ENCODE measurements at places on chromosomes 6 and 20.

- DNase-seq = no peak
Measured at GRCh38 chr20:19070026-19070425, 142.4 kb upstream of the SLC24A3 start.

- no peak for DNase-seq
Measured at GRCh38 chr6:126804332-126805064, 314.0 kb upstream of the RSPO3 start.

- DNase-seq = no peak
Measured at GRCh38 chr6:52591832-52592231, 15.0 kb upstream of the TRAM2 start.

DNA sequence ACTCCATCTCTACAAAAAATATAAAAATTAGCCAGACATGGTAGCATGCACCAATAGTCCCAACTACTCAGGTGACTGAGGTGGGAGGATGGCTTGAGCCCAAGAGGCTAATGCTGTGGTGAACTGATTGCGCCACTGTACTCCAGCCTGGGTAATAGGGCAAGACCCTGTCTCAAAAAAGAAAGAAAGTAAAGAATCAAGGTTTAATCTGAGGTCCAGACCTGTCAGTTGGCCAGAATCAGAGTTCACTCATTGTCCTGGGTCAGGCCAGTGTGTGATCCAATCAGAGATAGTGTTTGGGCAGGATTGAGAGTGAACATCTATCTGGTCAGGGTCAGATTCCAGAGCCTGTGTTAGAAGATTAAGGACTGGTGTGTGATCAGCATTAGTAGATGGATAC lies 15.5 kb downstream of the TMEM63B start:
- DNase-seq = no peak

- DNase-seq = no peak
Measured at GRCh38 chr6:4668271-4669179, 107.7 kb upstream of the CDYL start.

GRCh38 chr6:158418501-158418900 lies 106.2 kb downstream of the TULP4 start:
- no peak for DNase-seq

DNA sequence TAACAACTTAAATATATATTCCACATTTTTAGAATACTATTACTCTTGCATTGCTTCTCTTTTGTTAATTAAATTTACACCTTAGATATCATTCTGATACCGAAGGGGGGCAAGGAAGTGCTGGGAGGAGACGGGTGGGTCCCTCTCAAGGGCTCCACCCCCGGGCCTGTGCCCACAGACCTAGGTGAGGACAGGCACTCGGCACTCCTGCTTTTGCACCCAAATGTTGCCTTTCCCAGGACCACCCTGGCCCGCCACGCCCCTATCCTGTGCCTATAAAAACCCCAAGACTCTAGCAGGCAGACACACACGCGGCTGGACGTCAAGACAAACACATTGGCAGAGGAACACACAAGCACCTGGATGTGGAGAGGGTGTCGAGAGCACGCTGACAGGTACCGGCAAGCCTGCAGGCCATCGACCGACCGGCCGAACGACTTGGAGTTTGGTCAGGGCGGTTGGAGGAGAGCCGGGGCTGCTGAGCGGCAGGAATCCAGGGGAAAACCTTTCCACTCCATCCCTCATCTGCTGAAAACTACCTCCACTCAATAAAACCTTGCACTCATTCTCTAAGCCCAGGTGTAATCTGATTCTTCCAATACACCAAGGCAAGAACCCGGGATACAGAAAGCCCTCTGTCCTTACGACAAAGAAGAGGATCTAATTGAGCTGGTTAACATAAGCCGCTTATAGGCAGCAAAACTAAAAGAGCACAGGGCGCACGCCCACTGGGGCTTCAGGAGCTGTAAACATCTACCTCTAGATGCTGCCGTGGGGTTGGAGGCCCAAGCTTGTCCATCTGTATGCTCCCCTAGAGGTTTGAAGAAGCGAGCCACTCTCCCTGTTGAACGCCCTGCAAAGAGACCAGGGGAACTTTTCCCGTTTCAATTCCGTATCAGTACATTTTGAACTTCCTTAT lies 197.4 kb upstream of the PRSS16 start:
- no peak for DNase-seq

- DNase-seq = no peak
Measured at GRCh38 chr6:7431674-7432390, 42.2 kb downstream of the RIOK1 start.

DNA sequence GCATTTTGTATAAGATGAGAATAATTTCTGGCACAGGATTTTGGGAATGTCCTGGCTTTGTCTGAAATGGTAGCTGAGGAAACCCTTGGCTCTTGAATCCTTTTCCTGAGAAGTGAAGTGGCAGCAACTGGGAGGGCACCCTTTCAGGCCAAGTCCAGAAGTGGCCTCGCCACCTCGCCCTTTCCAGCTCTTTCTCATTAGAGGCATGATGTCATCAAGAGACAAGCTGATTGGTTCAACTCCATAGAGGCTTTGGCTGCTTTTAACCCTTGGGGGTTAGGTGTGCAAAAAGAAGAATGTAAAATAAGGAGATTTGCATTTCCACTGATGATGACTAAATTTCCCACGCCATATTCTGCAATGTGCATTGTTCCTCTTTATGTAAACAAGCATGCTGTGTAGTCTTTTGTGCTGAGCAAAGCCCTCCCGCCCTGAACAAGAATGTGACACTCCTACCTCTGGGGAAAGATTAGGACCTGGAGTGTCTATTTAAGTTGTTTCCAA lies 116.5 kb downstream of the TCP11 start:
- DNase-seq = no peak

GRCh38 chr6:76790881-76791280 lies 672.4 kb downstream of the HTR1B start:
- no peak for DNase-seq

- DNase-seq = peak; percentile 67
Measured at GRCh38 chr6:148367411-148368024, 24.9 kb downstream of the SASH1 start.

DNA sequence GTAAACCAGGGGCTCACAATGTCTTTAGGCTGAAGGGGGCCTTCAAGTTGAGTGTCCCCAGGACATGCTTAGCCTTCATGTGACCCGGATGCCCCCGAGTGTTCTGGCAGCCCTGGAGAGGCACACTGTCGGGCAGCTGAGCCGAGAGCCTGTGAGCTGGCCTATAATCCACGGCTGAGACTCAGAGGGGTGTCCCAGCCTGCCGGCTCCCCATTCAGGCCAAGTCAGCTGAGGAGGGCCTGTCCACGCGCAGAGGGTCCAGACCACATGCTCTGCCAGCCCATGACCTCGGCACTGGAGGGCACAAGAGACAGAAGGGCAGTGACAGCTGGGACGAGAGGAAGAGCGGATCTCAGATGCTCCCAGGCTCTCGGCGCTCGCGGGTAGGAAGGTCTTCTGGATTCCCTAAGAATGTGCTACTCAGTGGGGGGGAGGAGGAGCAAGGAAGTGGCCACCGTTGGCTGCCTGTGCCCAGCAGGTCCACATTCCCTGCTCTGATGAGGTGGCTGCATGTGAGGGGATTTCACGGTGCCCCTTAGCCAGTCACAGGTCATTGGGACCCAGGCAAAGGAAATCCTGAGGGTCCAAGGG lies 224.7 kb downstream of the NRN1 start:
- no peak for DNase-seq

GRCh38 chr6:19578481-19578880 lies 258.7 kb upstream of the ID4 start:
- DNase-seq = no peak

GRCh38 chr6:5712349-5713215 lies 294.1 kb downstream of the NRN1 start:
- DNase-seq = no peak

DNA sequence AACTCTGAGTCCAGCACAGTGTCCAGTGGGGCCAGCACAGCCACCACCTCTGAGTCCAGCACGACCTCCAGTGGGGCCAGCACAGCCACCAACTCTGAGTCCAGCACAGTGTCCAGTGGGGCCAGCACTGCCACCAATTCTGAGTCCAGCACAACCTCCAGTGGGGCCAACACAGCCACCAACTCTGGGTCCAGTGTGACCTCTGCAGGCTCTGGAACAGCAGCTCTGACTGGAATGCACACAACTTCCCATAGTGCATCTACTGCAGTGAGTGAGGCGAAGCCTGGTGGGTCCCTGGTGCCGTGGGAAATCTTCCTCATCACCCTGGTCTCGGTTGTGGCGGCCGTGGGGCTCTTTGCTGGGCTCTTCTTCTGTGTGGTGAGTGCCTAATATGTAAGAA lies 3.8 kb downstream of the MUC21 start:
- no peak for DNase-seq

- no peak for DNase-seq
Measured at GRCh38 chr6:170407200-170407599, 100.6 kb downstream of the FAM120B start.

GRCh38 chr6:32369660-32370059 lies 2.0 kb downstream of the TSBP1 start:
- DNase-seq = peak; percentile 24

DNA sequence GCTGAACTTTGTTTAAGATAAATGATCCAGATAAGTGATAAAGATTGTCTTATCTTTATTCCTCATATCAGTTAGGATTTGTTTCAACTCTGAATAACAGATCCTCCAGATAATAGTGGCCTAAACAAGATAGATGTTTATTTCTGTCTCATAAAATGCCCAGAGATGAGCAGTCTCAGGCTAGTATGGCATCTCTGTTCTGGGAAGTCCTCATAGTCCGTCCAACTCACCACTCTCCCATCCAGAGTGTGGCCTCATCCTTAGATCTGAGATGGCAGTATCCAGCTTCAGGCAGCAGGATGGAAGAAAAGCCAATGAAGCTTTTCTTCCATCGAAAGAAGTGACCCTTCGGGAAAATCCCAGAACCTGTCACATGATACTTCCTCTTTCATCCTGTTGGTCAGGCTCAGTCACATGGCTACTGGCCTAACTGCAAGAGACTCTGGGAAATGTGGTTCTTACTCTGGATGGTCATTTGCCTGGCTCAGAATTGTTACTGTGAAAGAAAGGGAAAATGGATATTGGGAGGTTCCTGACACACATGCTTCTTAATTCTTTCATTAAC lies 29.4 kb upstream of the TAGAP start:
- DNase-seq = no peak

- no peak for DNase-seq
Measured at GRCh38 chr6:81770381-81770780, 17.9 kb upstream of the TENT5A start.

- DNase-seq = no peak
Measured at GRCh38 chr6:151870375-151870774, 62.9 kb downstream of the ESR1 start.

- no peak for DNase-seq
Measured at GRCh38 chr6:56297022-56297989, 49.9 kb upstream of the COL21A1 start.

DNA sequence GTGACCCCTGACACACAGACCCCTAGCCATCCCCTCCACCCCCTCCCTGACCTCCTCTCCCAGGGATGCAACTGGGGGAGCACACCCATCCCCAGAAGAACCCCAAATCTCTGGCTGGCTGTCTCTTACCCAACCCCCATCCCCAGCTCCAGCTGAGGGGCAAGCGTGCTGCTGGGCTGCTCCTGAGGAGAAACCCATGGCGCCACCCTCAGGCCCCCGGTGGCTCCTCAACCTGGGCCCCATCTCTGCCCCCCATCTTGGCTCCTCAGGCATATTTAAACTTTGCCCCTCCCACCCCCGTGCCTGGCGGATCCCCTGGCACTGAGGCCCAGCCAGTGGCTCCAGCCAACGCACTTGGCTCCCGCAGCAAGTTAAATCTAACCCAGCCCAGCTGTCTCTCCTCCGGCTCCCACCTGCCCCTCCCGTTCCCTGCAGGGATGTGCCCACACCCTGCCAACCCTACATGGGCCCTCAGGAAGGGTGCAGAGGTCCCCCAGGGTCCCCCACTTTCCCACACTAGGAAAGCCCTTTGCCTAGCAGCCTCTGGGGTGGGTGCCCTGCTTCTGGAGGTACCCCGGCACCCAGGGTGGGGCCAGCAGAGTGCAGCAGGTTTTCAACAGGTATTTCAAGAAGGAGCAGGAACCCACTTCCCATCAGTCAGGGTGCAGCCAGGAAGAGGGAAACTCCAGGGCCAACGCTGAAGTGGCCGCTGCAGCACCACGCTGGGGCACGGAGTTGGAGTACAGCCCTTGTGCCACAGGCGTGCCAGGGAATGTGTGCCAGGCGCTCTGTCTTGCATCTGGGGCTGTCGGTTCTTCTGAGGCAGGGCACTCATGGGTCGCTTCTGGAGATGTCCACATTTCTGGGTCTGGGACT lies 5.3 kb upstream of the OSBPL2 start:
- DNase-seq = no peak

DNA sequence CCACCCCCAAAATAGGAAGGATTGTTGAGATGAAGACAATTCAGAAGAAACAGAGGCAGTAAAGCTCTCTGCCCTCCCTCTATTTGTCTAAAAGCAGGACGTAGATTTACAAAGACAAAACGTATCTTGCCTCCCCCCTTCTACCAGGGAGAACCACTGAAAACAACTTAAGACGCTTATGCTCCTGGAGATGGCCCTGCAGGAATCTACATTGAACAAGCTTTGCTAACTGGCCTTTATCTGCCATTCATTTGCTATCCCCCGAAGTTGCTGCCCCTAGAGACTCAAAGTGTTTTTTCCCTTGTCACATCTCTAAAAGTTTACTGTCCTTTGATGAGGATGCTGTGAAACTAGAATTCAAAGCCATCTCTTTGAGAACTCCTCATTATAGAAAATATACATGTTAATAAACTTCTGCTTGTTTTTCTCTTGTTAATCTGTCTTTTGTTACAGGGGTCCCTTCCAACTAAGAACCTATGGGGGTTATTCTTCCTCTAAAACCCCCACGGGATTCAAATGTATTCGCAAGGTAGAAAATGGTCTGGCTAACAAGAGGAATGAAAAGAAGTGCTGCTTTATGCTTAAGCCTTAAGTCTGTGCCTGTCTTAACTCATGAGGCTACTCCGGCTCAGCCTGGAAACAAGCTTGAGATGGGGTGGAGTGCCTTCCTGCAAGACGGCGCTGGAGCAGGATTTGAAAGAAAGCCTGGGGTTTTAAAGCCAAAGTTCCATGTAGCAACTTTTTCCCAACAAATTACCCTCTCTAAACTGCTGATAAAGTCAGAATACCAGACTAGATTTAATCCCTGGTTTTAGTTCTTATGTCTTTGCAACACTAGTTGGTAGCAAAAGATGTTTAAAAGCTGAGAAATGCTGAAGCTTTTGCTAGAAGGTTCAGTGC lies 88.0 kb downstream of the CLIC5 start:
- DNase-seq = no peak

DNA sequence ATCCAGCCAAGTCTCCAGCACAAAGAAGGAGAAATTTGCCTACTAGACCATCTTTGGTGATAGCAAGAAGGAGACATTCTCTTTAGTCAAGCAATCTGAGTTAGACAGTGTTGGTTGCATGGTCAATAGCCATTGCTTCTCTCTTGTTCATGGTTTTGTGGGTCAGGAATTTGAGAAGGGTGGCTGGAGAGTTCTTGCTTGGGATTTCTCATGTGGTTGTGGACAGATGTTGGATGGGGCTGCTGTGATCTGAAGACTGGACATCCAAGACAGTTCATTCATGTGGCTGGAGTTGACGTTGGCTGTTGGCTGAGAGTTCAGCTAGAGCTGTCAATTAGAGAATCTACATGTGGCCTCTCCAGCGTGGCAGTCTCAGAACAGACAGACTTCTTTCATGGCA lies 322.3 kb upstream of the PRDM1 start:
- DNase-seq = no peak

GRCh38 chr6:75166236-75166635 lies 39.6 kb downstream of the COL12A1 start:
- no peak for DNase-seq

Measured in 8988T (cell line).